Lung microvascular endothelial cell (primary cell): ENCODE measurements at places on chromosomes 5 and 9.

- no peak for DNase-seq
These were observed 226.2 kb upstream of the SMC2 start for GRCh38 chr9:103867886-103868285.

GRCh38 chr5:1522601-1523479 is 920 bp downstream of the LPCAT1 start:
- peak; percentile 28 for DNase-seq

DNA sequence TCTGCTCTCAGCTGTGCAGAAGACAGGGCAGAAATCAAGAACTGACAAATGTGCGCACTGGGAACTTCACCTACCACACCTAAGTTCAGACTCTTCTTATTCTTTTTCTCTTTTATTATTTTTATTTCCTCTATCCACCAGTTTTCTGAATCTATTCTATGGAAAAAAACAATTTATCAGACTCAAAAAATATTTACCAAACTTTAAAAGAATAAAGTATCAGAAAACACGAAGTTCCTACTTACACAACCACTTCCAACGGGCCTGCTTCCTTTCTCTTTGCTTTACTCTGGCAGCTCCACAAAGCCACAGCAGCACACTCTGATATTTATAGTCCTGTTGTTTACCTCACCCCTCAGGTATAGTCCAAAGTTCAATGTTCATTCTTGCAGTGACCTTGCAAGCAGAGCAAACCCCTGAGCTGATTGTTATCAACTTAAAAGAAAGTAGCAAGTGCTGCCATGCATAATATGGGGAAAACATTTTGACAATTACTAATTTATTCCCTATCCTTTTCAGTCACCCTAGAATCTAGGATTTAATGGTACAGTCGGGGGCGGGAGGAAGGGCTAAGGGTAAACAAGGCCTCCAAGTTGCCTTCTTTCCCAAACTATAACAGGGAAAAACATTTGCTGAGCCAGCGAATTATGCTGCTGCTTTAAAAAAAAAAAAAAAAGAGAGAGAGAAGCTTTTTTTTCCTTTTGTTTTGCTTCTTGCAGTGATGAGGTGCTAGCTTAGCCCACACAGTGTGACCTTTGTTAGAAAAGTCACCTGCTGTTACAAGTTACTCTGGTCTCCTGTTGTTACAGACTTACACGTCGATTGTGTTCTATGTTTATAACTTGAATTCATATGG is at the start of gene SELENOP:
TSS of gene SELENOP (minus strand) at position 302 of the 856 bp plus-strand sequence. CDS start 3,539 bp downstream, outside the sequence.
- DNase-seq = no peak

GRCh38 chr9:33786681-33787080 is 8.7 kb upstream of the PRSS3 start:
- no peak for DNase-seq

- DNase-seq = no peak
These were observed 77.9 kb upstream of the BARHL1 start for GRCh38 chr9:132504488-132504887.

GRCh38 chr9:112311497-112311896 is 21.9 kb downstream of the PTBP3 start:
- DNase-seq = no peak

GRCh38 chr9:134686896-134687295 is 45.3 kb downstream of the COL5A1 start:
- no peak for DNase-seq

DNA sequence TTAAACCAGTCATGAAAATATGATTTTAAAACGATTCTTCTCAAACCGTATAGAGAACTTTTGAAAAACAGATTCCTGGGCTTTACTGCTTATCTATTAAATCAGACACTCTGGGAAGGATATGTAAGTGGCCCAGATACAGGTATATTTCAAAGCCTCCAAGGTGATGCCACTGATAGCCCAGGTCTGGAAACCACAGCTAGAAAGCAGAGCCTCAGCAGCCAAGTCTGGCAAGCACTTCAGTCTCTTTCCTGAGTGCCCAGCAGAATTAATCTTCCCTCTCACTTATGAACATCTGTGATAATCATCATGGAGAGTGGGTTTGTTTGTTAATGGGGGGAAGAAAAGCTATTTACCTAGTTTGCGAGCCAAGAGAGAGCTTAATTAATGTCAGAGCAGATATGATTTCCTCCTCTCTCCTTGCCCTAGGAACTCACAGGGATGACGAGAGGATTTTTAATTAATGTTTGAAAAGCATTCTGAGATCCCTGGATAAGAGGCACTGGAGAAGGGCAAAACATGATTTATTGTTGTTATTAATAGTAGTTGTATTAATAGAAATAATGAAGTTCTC is 368.4 kb downstream of the TLE1 start:
- DNase-seq = no peak

DNA sequence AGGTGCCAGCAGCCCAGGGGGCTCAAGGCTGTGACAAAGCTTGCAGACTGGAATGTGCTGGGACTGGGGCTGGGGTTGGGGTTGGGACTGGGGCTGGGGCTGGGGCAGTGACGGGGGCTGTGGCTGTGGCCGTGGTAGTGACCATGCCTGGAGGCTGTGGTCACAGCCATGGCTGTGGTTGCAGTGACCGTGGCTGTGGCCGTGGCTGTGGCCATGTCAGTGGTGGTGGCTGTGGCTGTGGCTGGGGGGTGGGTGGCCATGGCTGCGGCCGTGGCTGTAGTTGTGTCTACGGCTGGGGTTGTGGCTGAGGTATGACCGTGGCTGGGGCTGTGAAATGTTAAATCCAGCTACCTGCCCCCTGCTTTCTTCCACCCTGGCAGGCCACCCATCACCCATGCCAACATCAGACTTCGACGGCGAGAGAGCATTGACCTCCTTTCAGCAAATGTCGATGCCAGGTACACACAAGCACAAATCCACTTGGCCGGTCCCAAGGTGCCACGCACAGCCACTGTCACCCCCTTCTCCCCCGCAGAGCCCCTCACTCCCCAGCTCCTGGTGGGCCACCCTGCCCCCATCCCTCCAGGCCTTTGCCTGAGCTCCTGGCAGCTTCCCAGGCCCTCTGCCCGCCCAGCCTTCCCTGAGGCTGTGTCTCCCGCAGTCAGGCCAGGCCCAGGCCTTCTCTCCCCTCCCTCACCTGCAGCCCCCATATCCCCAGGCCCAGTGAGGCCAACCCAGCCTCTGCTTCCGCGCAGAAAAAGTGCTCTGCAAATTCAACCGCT is 15.3 kb downstream of the LCN9 start:
- DNase-seq = no peak

DNA sequence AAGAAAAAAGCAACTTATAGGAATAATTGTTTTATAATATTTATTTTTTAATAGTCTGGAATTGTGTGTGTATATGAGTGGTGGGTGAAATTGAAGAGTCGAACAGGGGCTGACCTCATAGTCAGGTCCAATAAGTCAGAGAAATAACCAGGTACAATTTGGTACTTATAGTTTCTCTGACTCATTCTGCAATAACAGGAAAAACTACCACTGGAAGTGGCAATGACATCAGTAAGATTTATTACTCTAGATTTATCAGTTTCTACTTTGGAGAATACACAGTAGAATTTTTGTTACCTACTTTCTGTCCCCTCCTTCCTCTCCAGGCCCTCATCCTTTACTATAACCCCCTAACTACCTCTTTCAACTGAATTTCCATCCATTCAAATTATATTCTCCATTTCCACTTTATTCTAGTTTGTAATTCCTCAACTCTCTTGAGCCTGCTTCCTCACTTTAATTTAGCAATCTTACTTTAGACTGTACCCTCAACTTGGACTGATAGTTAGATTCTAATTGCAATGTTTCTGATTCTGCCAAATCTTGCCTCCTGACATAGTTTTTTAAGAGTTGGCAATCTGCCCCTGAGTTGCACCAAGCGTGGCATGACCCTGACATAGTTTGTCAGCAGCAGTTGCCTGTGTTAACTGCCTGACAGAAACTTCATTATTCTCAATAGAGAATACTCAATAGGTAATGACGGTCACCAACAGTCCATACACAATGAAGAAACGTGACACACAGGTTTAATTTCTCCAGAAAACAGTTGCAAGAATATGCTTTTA is 475.3 kb upstream of the RIOK2 start:
- DNase-seq = peak; percentile 62

DNA sequence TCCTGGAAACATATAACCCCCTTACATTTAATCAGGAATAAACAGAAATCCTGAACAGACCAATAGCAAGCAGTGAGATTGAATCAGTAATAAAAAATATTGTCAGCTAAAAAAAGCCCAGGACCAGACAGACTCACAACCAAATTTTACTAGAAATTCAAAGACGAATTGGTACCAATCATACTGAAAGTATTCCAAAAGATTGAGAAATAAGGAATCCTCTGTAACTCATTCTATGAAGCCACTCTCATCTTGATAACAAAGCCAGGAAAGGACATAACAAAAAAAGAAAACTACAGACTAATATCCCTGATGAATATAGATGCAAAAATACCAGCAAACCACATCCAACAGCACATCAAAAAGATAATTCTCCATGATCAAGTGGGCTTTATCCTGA is 714.0 kb downstream of the SEMA5A start:
- DNase-seq = no peak

GRCh38 chr5:151205411-151205810 is 18.5 kb downstream of the CCDC69 start:
- DNase-seq = no peak

DNA sequence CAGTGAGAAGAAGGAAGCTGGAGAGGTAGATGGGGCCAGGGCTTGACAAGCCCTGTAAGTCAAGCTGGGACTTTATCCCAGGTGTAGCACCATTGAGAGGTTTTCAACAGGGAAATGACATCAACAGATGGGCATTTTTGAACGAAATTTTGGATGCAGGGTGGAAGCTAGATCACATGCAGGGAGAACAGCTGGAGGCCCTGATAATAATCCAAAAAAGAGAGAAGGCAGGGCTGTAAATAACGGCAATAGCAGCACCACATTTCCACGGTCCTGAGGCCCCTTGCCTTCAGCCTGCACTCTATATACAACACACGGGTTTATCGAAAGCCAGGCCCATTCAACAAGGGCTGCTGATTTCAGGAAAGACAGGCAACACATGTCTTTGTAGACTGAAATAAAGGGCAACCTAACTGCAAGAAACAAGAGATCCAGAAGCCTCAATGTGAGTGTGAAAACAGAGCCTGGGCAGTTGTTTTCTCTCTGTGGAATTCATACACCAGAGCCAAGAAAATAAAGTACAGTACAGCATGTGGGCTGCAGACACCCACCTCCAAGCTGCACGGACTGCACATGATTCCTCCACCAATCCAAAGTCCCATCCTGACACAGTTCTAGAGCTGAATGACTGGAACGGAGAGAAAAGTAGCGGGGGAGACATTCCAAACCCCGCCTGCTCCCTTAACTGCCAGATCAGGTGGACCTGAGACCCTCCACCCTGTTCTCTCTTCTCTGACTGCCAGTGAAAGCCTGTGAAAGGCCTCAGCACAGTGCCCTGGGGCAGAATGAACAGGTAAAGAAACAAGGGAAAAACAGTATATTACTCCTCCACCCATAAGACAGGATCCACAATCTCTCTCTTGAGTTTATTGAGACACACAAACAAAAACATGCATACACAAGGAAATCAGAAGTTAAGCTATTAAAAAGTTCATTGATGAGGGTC is 36.3 kb downstream of the KLHL3 start:
- peak; percentile 37 for DNase-seq

DNA sequence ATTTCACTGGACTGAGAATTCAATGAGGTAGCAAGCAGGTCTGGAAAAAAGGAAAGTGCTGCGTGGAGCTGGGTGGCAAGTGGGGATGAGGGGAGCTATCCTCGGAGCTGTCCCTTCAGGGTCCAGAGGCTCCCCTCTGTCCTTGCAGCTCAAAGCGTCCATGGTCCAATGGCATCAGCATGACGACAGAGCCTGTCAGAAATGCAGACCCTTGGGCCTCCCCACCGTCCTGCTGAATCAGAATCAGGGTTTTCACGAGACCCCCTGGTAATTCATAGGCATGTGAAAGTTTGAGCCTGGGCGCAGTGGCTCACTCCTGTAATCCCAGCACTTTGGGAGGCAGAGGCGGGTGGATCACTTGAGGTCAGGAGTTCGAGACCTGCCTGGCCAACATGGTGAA is 5.5 kb downstream of the HIGD2A start:
- DNase-seq = no peak

GRCh38 chr5:132438917-132439316 is 51.7 kb downstream of the IRF1 start:
- no peak for DNase-seq

GRCh38 chr5:87183896-87184295 is 83.8 kb upstream of the RASA1 start:
- DNase-seq = no peak

GRCh38 chr5:88245241-88245892 is 23.3 kb downstream of the TMEM161B start:
- DNase-seq = no peak

- no peak for DNase-seq
These were observed 10.2 kb downstream of the NREP start for GRCh38 chr5:111746791-111747190.

GRCh38 chr9:4862506-4863250 is 69.9 kb downstream of the RCL1 start:
- no peak for DNase-seq

DNA sequence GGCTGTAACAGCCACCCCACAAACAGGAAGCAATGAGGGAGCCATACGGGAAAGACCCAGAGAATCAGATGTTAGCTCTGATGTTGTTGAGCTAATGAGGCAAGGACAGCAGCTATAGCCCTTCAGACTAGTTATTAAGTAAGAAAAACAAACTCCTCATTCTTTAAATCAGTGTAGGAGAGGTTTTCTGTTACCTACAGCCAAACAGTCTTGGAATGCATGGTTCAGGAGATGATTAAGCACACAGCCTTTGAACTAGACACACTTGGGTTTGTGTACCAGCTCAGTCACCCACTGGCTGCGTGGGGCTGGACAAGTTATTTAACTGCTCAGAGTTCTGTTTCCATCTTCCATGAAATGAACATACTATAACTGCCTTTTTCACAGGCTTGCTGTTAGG is 68.1 kb downstream of the SPOCK1 start:
- DNase-seq = no peak

DNA sequence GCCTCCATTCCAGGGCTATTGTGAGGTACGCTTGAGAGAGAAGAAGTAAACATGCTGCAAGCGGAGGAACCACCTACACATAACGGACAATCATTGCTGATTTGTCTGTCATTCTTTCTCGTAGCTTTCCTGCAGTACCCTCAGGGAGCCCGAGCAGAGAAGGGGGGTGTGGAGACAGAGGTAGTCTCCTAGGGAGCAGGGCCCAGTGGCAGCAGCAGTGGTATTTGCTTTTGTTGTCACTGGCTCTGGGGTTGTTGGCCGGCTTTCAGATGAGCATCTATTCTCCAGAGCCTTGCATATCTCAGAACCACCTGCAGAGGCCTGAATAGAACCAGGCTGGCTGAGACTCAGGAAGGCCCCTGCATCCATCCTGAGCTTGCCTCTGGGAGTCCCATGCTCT is 19.9 kb downstream of the ENHO start:
- no peak for DNase-seq

DNA sequence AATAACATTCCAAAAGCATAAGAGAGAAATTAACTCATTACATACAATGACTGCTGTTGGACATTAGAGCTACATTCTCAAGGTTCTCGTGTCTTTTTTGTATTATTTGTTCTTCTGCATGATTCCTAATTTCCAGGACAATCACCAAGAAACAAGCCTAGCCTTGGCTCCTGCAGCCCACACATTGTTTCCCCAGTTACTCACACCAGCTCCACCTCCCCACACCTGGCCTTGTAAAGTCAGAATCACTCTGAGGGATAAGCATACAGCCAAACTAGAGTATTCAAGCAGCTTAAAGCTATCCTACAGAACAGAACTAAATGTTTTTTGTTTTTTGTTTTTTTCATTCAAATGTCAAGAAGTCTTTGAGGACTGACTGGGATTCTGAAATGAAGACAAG is 189.2 kb downstream of the HINT1 start:
- no peak for DNase-seq
